ENCODE measurements at places on chromosomes 1 and 21.

- no peak for DNase-seq
Observed at GRCh38 chr1:187871177-187871845, 1042.6 kb downstream of the PLA2G4A start.

DNA sequence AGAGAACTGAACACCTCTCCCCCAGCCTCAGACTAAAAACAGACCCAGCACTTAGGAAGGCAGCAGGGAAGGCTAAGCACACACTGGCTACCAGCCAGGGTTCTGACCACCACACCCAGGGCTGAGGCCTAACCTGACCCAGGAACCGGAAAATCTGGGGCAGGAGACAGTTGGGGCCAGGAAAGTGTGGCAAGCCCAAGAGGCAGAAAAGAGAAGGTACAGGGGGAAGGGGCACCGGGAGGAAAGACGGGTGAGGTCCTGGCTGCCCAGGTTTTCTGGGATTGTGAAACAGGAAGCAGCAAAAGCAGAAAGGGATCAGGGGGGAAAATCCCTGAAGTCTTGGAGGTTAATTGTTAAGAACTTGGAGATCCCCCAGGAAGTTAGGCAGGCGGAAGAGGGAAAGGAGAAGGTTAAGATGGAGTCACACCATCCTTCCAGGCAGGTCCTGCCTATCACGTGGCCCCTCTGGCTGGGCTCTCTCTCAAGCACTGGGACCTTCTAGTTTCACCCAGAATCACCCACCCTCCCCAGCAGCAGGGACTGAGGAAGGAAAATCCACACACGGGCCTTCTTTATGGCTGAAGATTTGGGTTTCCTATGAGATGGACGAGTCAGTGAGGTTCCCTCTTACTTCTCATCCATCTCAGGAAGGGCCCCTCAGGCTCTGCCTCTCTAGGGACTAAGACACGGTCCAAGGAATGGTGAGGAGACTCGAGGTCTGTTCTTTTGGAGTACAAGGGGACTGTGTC lies 2.6 kb downstream of the HDGF start:
- DNase-seq, result peak; percentile 58

DNA sequence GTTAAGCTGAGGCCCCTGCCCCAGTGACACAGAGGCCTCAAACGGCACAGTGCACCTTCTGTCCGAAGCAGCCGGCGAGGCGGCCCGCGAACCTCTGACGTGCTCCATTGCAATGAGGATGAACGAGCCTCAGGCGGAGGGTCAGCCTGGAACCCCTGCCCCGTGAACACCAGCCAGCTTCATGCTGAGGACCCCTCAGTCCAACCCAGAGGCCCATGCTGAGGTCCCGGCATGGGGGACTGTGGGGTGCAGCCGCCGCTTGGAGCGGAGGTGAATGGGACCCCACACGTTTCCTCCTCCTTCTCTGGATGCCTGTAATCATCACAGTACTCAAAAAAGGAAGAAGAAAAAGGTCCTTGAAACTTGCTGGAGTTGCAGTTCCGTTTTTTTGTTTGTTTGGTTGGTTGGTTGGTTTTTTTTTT lies 62.1 kb downstream of the PRKCZ start:
- DNase-seq, result no peak

GRCh38 chr1:48758976-48759375 lies 17.7 kb downstream of the BEND5 start:
- DNase-seq, result no peak

DNA sequence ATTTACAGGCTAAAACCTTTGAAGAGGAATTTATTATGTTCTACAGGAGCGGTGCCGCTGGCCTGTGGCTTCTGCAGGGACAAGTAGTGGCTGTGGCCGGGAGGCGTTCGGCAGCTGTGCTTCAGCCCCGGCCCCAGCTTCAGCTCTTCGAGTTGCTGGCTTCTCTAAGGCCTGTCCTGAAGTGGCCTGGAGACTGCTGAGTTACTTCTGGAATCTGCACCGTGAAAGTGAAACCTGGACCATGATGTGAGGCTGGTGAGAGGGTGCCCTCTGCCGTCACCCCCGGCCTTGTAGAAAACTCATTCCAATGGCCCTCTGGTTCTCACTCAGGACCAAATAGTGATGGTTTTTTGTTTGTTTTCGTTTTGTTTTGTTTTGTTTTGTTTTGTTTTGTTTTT lies 48.1 kb downstream of the PRKCZ start:
- DNase-seq, result no peak

DNA sequence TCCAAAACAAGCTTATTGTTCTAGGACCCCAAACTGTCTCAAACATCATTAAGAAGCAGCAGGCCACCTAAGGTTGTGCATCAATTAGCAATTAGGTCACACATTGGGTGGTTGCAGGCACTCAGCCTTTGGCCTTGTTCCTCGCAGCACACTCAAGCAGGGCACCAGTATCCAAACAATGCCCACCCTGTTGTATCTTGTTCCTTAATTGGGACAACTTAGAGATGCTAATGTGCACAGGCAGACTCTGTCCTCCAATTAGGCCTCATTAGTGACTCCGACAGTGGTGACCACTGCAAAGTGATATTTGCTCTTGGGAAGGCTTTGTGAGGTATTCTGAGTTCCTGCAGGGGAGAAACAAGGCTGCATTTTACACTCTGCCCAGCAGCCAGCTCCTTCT lies 515.1 kb upstream of the PTBP2 start:
- DNase-seq, result no peak

DNA sequence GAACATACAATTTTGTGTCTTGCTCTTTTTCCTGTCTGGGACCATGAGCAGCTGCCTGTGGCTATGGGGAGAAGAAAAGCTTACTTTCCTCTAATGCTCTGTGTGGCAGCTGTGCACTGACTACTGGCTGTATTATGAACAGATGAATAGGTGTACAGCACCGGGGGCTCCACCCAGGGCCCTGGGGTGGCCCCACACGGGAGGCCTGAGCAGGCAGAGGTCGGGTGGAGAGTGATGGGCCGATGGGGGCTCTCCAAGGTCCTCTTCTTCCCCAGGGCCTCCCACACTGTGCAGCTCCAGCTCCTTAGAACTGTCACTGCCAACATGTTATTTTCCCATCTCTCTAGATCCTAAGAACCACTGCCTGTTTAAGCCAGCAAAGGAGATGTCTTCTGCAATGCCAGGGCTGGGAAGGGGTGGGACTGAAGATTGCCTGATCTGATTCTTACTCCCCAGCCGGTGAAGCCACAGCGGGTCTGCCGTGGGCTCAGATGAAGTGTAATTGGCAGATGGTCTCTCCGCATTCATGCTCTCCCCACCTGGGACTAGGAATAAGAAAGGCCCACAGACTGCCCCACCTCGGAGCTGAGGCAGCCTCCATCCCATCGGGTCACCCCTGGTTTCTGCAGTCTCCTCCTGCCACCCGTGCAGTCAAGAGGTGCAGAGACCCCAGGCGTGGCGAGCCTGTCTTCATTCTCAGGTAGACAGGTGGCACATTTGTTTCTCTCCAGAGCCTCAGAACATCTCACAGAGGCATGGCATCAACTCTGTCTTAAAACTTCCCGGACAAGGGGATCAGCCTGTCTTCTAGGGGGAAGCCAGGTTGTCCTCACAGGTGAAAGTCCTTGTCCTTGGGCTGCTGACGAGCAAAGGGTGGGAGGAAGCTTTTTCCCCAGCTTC lies 186.5 kb upstream of the GALNT2 start:
- no peak for DNase-seq

DNA sequence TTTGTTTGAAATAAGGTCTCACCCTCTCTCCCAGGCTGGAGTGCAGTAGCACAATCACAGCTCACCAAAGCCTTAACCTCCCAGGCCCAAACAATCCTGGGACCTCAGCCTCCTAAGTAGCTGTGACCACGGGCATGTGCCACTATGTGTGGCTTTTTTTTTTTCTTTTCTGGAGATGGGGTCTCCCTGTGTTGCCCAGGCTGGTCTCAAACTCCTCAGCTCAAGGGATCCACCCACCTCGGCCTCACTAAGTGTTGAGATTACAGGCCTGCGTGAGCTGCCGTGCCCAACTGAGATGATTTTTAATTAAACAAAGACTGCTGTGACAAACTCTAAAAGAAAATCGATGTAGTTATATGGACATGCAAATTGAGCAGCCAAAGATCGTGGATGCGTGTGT lies 768.4 kb upstream of the ADGRL2 start:
- no peak for DNase-seq

DNA sequence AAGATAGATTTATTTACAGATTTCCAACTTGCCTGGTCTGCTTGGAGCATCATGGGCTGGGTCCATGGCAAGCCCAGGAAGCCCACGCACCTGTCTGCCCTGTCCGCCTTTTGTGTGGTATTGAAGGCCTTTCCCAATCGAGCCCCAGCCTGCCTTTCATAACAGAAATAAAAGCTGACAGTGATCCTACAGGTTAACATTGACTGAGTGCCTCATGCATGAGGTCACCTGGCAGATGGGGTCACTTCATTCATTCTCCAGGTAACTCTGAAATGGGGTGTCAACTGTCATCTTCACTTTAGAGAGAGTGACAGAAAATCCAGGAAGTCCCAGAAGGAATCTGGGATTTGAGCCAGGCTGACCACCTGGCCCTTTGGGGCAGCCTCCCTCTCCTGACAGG lies 36.3 kb upstream of the CASZ1 start:
- no peak for DNase-seq

- no peak for DNase-seq
Observed at GRCh38 chr1:25443030-25443699, 12.5 kb downstream of the MACO1 start.

Data from fibroblast of skin of right quadriceps (primary cell).